GM19239 (cell line): ENCODE measurements at places on chromosomes 12 and 14.

- peak; percentile 48 for DNase-seq
Measured at GRCh38 chr12:104750061-104750460, 208.0 kb downstream of the SLC41A2 start.

GRCh38 chr12:32493282-32493681 is 93.9 kb downstream of the FGD4 start:
- no peak for DNase-seq

- DNase-seq = no peak
Measured at GRCh38 chr12:109473006-109473405, 4.1 kb downstream of the KCTD10 start.

DNA sequence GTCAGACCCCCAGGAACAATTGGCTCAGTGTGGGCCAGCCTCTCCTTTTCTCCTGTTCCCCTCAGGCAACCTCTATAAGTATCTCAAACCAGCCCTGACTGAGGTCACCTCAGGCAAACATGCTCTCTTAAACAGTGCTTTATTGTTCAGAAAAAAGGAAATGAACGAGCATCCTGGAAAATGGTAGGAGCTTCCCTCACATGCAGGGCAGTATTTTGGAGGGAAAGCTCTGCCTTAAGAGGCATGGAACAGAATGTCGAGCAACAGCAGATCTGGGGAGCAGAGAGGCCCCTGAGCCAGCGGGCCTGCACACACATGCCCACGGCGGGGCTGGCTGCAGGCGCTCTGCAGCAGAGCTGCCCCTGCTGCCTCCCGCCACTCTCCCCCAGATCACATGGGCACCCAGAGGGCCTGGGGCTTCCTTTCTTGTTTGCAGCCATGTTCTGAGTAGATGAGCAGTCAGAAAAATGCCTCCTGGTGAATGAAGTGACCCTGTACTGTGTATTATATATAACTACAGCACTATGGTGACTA is 42.0 kb downstream of the MOK start:
- no peak for DNase-seq

DNA sequence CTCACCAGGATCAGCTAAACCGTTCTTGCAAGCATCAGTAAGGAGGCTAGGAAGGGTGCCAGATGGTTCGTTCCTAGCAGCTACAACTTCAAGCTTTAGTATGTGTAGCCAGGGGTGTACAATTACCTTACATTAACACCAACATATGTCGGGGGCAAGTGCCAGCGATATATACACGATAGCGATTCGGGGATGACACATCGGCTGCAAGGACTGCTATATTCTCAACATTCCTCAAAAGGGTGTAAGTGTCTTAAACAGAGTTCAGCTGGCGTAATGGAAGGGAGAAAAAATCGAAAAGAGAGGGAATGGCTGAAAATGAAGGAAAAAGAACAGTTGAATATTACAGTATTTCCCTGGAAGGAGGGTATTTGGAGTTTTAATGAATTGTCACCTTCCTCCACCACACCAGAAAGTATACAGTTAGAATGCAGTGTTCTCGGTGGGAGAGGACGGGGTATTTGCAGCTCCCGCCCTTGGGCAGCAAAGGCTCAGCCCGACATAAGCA is 545 bp downstream of the LIMA1 start:
- DNase-seq = no peak

DNA sequence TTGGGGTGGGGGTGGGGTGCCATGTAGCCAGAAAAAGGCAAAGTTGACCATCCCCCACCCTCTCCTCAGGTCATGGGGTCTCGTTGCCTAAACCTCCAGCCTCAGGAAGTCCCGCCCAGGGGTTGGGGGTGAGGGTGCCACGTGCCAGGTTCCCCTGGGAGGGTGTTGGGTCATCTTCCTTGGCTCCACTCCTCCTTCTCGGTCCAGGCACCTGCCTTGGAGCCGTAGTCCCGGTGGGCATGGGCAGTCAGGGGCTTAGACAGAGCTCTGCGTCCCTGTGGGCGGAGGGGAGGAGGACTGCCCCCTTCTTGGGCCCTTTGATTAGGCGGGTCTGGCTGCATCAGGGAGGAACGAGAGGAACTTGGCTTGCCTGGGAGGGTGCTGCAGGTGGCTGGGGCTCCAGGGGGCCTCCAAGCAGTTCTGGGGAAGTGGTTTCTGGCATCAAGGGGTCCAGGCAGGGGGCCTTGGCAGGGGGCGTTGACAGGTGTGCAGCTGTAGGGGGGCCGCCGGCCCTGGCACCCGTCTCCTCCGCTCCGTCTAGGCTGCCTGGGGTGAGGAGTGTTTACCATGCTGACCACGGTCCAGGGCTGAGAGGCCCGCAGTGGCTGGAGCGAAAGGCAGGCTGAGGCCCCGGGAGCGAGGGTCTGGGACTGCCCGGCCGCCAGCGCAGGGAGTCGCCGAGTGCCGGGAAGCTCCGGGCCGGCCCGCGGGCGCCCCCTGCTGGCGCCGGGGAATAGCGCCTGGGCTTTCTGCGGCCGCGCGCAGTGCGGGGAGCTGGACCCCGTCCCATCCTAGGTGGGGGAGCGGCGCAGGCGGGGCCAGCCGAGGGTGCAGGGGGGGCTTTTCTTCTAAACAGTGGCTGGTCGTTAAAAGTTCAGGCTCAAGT is 7.9 kb downstream of the SETD1B start:
- peak; percentile 98 for DNase-seq

GRCh38 chr12:3177778-3178425 is 100.7 kb downstream of the TSPAN9 start:
- no peak for DNase-seq

DNA sequence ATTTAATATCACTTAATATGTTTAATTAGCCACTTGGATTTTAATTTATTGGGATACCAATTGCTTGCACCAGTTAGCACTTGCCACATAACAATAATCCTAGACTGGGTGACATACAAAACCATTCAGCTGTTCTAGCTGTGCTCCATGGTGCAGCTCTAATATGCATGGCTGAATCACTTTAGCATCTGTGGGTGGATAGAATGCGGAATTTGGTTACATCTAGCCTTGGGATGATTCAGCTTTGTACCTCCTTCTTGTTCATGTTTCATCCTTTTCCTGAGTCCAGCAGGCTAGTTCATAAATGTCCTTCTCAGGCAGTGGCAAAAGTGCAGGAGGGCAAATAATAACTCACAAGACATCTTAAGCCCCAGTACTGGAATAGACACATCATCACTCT is 1263.0 kb downstream of the LRFN5 start:
- DNase-seq = no peak

- no peak for DNase-seq
Measured at GRCh38 chr12:95621725-95622124, 70.4 kb upstream of the USP44 start.

DNA sequence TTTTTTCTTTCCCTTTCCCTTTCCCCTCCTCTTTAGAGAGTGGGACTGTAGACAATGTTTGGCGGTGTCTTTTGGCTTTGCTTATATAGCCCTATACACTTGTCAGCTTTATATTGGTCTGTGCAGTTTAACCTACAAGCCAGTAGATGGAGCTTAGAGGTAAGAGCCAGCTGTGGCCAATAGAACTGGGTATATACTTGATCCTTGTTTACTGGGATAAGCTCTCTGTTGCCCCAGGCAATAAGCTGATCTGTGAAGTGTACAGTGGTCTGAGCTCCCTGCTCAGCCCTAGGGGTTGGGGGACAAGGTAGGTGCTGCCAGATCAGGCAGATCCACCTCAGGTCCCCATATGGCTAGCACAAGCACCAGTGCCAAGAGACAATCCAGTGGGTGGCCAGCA is 434.1 kb downstream of the NOVA1 start:
- DNase-seq = no peak

DNA sequence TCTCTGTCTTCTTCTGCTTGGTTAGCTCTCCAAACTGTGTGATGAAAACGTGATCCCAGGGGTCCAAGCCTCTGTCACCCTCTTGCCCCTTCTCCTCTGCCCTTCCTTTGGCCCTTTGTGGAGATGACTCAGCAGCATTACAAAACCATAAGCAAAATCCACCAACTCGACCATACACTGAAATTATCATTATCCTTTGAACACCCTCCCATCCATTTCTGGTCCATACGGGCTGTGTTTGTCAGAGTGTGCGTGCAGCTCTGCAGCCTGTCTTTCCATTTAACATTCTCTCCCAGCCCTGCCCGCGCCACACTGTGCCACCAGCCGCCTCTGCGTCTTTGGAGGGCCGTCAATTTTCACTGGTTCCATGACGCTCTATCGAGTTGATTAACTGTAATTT is 69.2 kb downstream of the SLC25A47 start:
- no peak for DNase-seq

GRCh38 chr12:129552996-129553750 is 350.7 kb downstream of the TMEM132D start:
- DNase-seq = no peak

GRCh38 chr14:99781091-99781490 is 12.1 kb upstream of the EML1 start:
- no peak for DNase-seq

GRCh38 chr14:95519699-95520098 is 3.2 kb upstream of the SYNE3 start:
- DNase-seq = no peak

DNA sequence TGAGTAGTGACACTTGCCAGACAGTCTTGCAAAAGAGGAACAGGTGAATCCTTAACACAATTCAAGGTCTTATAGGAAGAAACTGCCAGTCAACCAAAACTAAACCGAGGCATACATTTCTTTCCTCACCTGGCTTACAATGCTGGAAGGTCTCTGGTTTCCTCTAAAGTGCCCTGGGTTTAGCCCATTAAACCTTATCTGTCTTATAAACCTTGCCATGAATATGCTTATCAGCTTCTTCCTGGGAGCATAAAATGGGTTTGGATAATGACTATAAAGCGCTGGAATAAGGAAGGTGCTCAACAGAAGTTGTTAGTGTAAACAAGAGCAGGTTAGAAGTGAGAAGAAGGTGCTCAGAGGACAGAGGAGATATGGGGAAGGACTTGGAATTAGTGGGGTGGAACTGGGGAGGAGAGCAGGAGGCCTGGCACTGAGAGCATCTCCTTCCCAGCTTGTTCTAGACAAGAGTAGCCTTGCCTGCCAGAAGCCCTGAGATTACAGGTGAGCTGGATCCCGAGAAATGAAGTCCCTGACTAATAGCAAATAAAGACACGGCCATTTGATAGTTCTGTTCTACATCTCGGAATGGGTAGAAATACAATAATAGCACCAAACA is 14.1 kb upstream of the GPRC5A start:
- no peak for DNase-seq

DNA sequence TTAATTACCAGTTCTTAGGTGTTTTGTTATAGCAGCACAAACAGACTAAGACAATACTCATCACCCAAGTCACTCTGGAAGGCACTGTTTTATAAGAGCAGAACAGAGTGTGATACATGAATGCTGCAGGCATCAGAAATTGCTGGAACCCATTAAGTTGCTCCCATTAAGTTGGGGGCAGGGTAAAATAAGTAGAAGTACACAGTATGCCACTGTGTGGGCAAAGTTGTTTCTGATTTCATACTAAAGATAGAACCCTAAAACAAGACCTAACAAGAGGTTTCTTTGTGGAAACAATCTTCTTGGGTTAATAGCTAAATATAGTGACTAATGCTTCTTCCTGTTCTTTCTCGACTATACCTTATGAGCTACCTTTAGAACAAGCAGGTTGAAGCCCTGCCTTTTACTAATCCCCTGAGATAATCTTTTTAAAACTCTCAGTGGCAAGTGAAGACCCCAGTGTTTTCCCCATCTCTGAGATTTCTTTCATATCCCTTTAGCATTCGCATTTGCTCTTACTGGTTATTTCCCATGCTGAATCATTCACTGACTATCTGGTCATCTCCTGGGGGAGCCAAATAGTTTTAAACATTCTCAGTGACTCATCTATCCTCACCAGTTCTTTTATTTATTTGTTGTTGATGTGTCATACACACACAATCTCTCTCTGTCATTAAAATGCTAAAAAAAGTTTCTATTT is 52.3 kb downstream of the SOCS2 start:
- no peak for DNase-seq

- no peak for DNase-seq
Measured at GRCh38 chr14:57796556-57796955, 69.3 kb downstream of the SLC35F4 start.

DNA sequence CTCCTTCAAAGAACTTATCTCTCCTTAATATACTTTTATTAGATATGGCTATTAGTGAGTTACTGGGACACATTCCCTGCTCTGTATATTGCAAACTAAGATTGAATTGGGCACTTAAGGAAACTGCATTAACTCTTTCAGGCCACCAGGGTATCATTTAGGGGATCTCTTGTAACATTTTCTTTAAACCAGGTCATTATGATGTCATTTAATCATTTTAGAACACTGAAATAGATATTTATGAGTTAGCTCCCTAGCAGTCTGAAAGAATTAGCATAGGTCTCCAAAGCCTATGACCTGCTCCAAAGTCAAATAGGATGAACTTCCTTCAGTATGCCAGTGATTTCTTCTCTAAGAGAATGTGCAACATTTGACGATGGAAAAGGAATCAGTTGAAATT is 506.9 kb downstream of the FOXG1 start:
- DNase-seq = no peak

GRCh38 chr12:19915392-19916195 is 452.7 kb upstream of the PDE3A start:
- DNase-seq = no peak

DNA sequence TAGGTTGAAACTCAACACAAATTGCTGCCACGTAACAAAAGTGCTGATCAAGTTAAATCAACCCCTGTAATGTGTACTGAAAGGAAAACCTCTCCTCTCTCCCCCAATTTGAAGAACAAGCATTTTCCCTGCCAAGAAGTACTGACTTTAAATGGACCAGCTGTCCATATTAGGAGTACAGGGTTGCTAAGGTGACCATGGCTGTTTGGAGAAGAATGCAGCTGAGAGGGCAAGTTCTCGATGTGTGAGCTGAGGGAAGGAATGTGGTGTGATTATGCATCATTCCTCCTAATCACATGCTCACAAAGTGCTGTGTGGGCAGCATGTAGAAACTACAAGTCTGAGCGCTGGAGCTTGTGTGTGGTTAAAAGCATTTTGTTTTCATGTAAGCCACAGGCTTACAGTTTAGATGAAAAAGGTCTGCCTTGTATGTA is 50.9 kb upstream of the CCT2 start:
- DNase-seq = no peak

DNA sequence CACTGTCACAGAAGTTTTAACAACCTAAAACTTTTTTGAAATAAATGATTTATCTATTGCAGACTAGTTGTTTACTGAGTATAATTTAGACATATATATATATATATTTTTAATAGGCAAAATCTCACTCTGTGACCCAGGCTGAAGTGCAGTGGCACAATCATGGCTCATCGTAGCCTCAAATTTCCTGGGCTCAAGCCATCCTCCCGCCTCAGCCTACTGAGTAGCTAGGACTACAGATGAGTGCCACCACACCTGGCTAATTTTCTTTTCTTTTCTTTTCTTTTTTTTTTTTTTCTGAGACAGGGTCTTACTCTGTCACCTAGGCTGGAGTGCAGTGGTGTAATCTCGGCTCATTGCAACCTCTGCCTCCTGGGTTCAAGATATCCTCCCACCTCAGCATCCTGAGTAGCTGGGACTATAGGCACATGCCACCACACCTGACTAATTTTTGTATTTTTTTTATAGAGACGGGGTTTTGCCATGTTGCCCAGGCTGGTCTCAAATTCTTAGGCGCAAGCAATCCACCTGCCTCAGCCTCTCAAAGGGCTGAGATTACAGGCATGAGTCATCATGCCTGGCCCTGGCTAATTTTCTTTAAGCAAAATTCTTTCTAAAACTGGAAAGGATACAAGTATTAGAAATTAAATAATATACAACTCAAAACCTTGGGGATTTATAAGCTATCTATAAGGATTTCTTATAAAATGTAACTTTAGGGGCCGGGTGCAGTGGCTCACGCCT is 23.1 kb downstream of the EEA1 start:
- no peak for DNase-seq
